ENCODE measurements at places on chromosomes 5 and 9.

- DNase-seq: no peak
These were observed 157.2 kb upstream of the ATP10B start for GRCh38 chr5:161009194-161009593.

- no peak for DNase-seq
These were observed 6.9 kb upstream of the CCIN start for GRCh38 chr9:36162211-36162738.

GRCh38 chr9:114231273-114231672 is 75.9 kb downstream of the COL27A1 start:
- DNase-seq: no peak

DNA sequence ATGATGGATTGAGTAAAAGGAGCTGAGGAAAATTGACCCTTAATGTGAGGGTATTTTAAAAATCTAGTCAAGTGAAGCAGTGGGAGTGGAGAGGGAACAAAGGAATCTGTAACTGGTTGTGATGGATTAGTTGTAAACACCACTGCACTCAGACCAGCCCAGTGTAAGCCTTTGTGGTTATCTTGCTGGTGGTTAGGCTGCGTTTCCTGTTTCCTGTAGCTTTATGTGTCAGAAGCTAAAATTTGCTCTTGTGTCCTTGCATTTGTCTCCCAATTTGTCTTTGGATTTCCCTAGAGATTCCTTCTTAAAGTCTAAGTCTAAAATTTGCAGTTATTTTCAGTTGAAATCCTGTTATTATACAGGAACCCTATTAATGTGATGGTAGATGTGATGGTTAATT is 6.3 kb downstream of the IFNA21 start:
- DNase-seq: no peak

GRCh38 chr5:98836175-98836574 is 62.7 kb downstream of the RGMB start:
- DNase-seq: no peak

GRCh38 chr9:111094958-111095357 is 56.7 kb upstream of the LPAR1 start:
- DNase-seq: no peak

- DNase-seq: no peak
These were observed 27.1 kb downstream of the CEP72 start for GRCh38 chr5:639253-639530.

Data from stimulated activated CD4-positive, alpha-beta T cell treated with anti-CD3 and anti-CD28 coated beads, TNF-alpha, amount 100 ng/mL, for 1 hour (primary cell).